ENCODE measurements at places on chromosomes 3 and 15.

DNA sequence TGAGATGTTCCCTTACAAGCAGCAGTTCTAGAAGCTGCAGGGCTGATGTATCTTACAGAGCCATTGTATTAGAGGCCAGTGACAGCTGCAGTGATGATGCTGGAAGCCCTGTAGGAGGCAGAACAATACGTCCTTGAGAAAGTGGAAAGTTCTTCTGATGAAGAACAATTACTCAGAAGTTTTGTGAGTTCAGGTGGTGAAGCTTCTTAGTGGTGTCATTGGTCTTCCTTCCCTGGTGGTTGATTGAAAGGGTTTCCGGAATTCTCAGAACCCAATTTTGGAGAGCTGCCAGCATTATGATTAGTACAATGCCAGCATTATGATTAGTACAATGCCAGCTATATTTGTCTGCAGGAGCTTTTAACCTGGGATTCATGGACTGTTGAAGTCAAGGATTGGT lies 356.4 kb downstream of the MFSD1 start:
- DNase-seq: no peak

DNA sequence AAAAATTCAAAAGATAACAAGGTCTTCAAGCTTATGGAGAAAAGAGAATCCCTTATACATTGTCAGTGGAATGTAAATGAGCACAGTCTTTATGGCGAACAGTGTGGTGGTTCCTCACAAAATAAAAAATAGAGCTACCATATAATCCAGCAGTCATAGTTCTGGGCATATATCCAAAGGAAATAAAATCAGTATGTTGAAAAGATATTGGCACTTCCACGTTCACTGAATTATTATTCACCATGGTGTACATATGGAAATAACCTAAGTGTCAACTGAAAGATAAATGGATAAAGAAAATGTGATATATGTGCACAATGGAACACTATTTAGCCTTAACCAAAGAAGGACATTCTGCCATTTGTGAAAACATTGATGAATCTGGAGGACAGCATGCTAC lies 1161.2 kb downstream of the ROBO2 start:
- peak; percentile 47 for DNase-seq

- DNase-seq: no peak
These were observed 8.0 kb downstream of the BCL2L10 start for GRCh38 chr15:52104532-52105004.

- no peak for DNase-seq
These were observed 10.0 kb downstream of the MYO5A start for GRCh38 chr15:52518487-52519371.

DNA sequence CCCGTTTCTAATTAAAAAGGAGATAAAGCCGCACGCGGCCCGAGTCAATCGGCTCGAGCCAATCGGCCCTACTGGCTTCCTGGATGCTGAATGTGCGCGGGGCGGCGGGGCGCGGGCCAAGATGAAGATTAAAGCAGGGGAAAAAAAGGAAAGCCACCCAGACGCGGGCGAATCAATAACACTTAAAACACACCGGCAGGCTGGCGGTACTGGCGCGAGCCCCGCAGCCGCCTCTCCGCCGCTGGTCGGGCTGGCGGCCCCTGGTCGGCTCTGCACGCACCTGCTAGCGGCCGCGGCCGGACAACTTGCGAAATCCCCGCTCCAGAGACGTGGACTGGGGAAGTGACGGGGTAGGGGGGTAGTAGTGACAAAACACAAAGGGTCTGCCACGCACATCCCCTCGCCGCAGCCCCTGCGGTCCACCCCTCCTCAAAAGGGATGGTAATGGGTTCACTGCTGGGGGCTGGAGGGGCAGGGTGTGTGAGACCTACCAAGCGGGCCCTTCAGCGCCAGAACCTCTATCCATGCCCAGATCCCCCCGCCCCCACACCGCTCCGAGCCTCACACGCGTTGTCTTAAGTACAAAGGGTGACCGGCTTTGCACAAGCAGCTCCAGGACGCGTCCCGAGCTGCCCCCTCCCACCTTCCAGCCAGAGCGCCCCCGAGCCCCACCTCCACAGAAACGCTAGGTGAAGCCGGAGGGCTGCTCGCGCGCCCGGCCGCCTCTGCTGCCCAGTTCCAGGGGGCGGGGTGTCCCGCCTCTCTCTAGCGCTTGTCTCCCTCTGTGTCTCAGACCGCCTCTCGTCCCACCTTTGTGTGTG lies 1.4 kb downstream of the WNT7A start:
- no peak for DNase-seq

DNA sequence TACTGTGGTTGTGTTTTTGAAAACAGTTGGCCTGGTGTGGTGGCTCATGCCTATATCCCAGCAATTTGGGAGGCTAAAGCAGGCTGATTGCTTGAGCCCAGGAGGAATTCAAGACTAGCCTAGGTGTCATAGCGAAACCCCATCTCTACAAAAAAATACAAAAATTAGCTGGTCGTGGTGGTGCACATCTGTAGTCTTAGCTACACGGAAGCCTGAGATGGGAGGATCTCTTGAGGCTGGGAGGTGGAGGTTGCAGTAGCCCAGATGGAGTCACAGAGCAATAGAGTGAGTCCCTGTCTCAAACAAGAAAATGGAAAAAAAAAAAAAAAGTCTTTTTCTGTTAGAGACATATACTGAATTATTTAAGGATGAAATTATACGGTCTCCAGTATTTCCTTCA lies 14.7 kb upstream of the LRRFIP2 start:
- no peak for DNase-seq

GRCh38 chr15:27490867-27491595 lies 520.0 kb downstream of the GABRG3 start:
- no peak for DNase-seq

DNA sequence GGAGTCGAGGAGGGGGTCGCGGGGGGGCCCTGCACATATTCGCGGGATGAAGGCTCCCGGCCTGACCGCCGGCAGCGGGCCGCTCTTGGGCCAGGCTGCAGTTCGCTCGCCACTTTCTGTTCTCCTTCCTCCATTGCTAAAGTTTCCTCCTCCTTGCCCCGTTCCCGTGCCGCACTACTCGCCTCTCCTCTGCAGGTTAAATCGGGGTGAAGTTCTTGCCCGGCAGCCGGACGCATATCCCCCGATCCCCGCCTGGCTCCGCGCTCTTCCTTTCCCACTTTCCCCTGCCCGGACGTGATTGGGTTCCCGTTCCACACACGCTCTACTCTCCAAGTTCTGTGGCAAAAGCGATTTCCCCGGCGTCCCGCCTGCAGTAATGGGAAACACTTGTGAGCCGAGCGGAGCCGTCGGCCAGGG lies 556 bp downstream of the CRYBG3 start:
- DNase-seq: peak; percentile 21

- no peak for DNase-seq
These were observed 25.6 kb downstream of the CPNE4 start for GRCh38 chr3:132009241-132009640.

DNA sequence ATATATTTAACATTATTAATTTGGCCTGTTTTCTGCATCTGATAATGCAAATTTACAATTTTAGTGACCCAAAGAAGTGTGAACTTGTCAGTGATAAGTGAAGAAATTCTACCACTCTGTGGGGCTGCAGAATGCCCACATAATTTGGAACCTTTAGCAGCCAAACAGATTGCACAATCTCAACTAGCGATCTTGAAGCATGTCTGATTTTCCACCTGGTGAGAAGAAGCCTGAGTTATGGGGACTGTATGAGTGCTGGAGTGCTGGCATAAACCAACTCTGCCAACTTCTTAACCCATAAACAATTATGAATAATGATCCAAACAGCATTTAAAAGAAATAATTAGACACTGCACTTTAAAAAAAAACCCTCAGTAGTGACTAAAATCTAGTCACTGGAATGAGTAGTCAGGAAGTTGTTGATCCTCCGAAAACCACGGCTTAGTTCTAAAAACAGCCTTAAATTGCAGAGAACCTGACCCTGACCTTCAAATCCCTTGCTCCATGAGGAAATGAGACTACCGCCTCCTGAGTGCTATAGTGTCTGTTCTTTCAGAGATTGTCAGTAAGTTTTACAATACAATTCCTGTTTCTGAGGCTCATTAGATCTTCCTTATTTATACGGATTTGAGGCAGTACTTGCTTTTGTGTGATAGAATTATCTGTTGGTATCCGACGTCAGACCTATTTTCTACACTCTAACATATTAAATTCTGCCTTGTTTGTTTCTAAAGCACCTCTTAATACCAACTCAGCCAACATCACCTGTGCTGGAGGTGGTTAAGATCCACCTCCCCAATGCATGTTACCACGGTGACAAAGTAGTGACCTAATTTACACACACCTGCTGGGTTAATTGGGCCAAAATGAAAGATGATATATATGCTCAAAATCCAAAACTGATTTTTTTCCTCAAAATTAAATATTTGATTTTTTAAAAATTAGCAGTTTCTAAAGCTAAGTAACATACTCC lies 267.7 kb downstream of the ZBTB20 start:
- peak; percentile 97 for DNase-seq

DNA sequence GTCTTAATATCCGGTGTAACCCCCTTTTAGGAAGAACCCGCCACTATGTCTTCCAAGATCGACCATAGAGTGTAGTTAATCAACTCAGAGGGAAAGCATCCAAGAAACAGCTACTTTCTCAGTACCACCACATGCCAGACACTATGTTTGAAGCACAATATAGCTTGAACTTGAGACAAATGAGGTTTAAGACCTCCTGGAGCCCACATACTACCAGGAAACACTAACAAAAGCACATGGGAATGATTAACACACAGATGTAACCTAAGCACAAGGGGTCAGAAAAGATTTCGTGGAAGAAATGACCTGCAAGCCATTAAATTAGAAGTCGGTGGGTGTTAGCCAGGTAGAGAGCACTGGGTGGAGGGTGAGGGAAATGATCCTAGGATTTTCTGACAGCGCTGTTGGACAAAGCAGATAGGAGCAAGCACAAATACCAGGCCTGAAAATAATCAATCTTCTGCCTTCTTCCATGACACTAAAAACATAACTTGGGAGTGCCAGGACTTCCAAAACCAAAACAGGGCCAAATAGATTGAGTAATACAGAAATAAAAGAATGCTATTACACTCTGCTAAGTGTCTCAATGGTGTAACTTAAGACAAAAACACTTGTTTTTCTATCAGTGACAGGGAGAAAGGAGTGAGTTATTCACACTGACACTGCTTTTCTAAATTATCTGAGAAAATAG lies 213.7 kb downstream of the FOXP1 start:
- no peak for DNase-seq

GRCh38 chr15:31435912-31436628 lies 109.4 kb downstream of the KLF13 start:
- no peak for DNase-seq

Measured in NCI-H1092 treated with DMSO at 0.1 percent for 48 hours (cell line).